ENCODE measurements at places on chromosomes 7 and 10.

GRCh38 chr10:104359811-104360210 is 6.2 kb downstream of the CFAP58 start:
- DNase-seq, result no peak

- no peak for DNase-seq
Measured at GRCh38 chr10:123722351-123722750, 56.2 kb downstream of the GPR26 start.

GRCh38 chr10:125002047-125002422 is 60.1 kb downstream of the ZRANB1 start:
- no peak for DNase-seq

DNA sequence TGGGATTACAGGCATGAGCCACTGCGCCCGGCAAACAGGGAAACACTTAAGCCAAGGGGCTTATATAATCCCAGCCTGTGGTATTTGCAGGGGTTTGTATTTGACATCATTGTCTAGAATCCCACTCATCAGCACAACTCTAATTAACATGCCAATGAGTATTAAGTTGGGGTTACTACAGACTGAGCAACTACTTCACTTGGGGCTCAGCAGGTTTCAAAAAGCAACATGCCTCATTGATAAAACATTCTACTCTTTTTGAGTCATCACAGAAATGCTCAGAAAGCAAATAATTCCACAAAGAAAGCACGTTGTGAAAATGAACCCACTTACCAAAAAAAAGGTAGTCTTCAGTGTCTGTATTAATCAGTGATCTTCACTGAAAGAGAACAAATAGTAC is 236.9 kb upstream of the CELF2 start:
- DNase-seq, result no peak

GRCh38 chr10:48973065-48973464 is 33.4 kb upstream of the LRRC18 start:
- DNase-seq, result no peak

DNA sequence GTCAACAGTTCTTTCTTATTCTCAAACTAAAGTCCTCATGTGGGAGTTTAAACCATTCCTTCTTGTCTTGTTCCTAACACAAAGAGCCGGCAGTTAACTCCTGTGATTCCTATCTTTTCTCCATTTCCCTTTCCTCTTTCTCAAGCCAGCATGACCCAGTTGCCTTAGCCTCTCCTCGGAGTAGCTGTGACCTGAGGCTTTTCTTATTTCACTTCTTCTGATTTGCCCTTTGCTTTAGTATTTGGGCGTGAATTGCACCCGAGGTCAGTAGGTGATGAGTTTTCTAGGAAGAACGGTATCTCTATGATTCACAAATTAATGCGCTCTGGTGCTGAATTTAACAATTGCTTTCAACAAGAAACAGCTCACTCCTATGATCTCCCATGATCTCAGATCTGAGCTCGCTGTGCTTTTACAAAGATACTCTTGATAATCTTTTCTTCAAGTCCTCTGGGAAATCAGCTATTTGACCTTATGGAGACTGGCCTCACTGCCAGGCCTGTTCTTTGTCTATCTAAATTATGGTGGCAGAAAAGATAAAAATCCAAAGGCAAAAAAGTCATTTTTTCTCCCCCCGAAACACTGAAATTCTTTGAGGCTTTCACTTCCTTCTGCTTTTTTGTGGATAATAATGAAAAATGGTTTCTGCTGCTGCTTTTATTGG is 184.6 kb downstream of the JCAD start:
- DNase-seq, result no peak

GRCh38 chr10:42960491-42960990 is 116.3 kb upstream of the RET start:
- DNase-seq, result peak; percentile 12

GRCh38 chr7:93728292-93728691 is 153.8 kb upstream of the CALCR start:
- no peak for DNase-seq

DNA sequence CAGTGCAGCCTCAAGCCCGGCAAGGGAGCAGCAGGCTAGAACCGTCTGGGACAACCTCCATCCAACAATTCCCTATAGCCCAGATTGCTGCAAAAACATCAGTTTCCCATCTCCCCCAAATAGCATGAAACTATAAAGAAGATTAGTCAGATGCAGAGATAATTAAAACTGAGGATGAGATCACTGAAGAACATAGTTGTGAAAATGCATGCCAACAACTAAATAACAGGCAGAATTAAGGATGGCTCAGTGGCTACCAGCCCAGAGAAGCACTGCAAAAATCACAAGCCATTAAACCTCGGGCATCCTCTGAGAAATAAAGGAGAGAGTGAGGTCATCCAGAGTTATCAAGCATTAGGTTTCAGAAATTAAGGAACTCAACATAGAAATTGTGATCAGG is 427.1 kb downstream of the TNS3 start:
- no peak for DNase-seq

- no peak for DNase-seq
Measured at GRCh38 chr10:102102421-102102820, 17.7 kb downstream of the LDB1 start.

DNA sequence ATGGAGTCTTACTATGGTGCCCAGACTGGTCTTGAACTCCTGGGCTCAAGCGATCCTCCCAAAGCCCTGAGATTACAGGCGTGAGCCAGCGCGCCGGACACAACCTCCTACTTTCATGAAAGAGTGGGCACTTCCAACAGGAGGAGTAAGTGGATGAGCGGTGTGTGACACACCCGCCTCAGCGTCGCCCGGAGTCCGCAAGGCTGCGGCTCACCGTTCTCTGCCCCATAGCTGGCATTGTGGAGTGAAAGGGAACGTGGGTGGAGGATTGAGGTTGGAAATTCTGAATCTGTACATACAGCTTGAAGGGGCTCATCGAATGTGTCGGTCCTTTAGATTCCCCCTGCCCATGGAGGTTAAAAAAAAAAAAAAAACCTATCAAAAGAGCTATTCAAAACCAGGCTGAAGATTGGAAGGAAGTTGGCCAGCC is 524 bp upstream of the PRXL2A start:
- peak; percentile 68 for DNase-seq

DNA sequence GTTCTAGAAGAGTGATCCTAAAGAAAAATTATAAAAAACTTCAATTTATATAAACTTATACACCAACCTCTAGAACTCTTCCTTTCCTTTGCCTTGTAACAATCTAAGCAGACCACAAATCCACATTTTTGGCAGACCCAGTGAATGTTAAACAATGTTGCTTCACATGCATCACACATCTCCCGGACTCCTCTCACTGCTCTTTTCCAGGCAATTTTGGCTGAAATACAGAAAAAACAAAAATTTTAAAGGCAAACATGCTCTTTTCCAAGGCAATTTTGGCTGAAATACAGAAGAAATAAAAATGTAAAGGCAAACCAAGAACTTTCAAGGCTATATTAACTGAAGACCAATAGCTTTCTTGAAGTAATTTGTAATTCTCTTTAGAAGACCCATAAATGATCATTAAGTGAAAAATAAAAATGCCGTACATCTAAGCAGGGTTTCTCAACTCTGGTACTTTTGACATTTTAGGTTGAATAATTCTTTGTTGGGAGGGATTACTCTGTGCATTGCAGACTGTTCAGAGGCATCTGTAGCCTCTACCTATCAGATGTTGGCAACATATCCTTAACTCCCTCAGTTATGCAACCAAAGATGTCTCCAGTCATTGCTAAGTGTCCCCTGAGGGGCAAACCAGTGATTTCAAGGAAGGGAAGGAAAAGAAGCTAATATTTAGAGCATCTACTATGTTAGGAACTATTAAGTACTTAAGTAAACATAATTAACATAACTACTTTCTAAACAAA is 64.4 kb downstream of the NRBF2 start:
- DNase-seq, result peak; percentile 22

- peak; percentile 63 for DNase-seq
Measured at GRCh38 chr10:98028168-98028770, 2.2 kb downstream of the CRTAC1 start.

DNA sequence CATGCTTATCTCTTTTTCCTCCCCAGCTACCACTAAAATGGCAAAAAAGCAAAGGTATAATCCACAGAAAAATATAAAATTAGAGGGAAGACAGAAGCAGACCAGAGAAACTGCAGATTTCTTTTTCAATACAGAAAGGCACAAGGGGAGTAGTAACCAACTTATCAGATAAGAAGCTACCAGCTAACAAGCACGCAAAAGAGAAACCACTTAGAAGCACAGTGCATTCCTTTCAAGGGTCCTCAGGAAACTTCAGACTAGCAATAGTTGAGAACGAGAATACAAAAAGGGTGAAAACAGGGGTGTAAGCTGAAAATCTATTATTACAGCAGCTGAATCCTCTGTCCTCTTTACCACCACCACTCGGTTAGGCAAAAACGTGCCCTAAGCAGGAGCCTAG is 9.9 kb upstream of the OR2A5 start:
- DNase-seq, result no peak

DNA sequence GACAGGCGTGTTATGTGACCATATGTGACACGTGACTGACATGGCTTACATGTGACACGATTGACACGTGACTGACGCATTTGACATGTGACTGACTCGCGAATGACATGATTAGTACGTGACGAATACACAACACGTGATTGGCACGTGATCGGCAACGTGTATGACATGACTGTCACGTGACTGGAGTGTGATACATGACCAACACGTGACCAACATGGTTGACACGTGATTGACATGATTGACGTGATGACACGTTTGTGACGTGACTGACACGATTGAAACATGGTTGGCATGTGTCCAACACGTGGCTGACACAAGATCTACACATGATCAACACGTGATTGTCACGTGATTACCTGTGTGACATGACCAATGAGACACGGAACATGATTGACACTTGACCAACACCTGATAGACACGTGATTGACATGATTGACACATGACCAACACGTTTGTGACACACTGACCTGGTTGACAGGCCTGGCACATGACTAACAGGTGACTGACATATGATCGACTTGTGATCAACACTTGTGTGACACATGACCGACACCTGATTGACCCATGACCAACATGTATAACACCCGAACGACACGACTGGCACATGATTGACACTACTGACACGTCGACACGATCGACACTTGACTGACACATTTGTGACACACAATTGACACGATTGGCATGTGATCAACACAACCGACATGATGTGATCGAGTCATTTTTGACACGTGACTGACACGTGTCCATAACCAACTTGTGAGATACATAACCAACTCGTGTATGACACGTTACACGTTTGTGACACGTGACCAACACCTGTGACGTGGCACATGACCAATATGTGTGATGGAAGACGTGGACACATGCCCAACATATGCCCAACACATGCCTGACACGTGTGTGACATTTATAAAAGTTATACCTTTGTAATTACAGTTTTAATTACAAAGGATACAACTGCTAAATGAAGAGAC is 21.1 kb downstream of the CRPPA start:
- no peak for DNase-seq

GRCh38 chr10:26374426-26374825 is 63.7 kb upstream of the APBB1IP start:
- no peak for DNase-seq

DNA sequence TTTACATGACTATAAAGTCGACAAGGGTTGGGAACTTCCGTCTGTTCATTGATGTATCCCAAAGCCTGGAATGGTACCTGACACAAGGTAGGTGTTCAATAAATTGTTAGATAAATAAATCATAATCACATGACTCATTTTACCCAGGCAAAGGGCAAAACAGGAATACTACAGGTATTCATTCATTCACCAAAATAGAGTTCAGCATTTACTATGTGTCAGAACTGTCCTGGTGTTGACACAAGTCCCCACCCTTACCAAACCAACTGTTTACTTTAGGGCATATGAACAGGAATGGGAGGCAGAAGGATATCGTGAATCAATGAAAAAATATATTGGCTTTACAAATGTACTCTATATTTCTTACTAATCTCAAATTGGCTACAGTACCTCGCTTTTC is 666 bp upstream of the YAE1 start:
- peak; percentile 16 for DNase-seq

DNA sequence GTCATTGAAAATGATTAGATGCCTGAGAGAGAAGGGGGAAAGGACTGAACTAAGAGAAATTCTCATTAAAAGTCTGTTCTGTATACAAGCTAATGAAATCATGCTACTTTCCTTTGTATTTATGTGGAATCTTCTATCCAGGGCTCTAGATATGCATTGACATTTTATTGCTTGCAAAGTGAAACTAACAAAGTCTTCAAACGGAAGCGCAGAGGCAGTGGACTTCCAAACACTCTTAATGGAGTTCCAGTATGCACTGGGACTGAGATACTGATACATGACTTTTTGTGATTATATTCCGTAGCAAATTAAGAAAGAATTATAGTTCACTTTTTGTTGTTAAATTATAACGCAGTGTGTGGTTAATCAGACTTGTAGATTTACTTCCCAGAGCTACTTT is 166.8 kb upstream of the TBX20 start:
- DNase-seq, result no peak

DNA sequence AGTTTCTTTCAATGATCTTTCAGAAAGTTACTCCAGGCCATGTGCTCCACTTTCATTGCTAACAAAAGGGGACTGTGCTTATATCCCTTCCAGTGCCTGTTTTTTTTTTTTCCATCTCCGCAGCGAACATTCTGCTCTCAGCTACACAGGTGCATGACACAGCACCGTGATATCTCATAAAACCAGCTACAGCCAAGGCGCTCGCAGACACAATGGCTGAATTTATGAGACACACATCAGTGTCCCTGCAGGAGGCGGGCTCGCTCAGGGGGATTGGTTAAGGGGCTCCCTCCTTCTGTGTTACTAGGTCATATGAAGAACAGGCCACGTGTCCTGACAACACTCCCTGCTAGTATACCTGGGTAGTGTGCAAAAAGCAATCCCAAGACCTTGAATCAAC is 245.5 kb downstream of the SKAP2 start:
- DNase-seq, result no peak

DNA sequence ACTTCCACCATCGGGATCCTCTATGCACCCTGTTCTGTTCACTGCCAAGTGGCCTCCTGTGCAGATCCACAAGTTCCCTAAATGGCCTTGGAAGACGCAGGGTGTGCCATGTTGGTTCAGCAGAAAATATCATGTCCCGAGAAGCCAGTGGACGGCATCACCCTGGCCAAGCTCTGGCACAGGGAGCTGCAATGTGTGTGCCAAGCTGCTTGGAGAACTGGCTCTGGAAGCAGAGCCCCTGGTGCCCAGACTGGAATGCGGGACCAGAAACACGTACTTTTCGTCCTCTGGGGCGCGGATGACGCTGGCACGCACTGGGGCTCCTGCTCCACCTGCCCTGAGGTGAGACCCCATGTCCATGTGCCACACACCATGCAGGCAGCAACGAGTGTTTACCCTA is 124.7 kb upstream of the CARD11 start:
- no peak for DNase-seq

- DNase-seq, result no peak
Measured at GRCh38 chr10:45581582-45582385, 90.8 kb downstream of the ZFAND4 start.

DNA sequence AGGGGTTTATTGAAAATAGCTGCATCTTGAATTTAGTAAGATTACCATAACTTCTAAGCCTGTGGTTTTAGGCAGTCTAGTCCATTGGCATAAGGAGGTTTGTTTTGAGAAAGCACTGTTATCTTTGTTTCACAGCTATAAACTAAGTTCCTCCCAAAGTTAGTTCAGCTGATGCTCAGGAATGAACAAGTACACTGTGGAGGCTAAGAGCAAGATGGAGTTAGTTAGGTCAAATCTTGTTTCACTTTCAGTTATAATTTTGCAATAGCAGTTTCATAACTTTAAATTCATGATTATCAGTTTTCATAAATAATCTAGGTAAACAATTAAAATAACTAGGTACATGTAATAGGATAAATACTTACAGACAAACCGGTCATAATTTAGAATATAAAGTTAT is 15.4 kb downstream of the SEC61G start:
- DNase-seq, result no peak

GRCh38 chr7:142181966-142182365 is 70.4 kb downstream of the MGAM2 start:
- DNase-seq, result no peak

GRCh38 chr10:33402220-33403073 is 68.0 kb upstream of the NRP1 start:
- DNase-seq, result no peak
